ENCODE measurements at places on chromosomes 1 and 21.

- DNase-seq, result no peak
Observed at GRCh38 chr1:27591622-27592021, 12.3 kb downstream of the AHDC1 start.

DNA sequence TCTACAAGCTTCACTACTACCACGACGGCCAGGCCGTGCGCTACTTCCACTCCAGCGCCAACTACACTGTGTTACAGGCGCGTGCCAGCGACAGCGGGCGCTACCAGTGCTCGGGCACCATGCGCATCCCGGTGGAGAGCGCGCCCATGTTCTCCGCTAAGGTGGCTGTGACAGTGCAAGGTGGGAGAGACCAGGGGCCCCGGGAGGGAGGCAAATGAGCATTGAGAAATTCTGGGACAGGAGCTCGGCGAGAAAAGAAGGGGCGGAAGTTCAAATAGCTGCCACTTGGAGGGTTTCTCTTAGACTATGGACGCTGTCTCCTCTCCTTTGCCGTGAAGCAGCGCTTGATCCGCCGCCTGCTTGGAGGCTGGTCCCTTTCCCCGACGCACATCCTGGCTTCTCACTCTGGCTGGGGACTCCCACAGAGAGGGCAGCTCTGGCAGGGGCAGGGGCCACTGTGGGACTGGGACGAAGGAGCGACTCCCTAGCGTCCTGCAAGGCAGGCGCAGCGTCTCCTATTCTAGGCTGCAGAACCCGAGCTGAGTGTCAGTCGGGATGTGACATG is 4.6 kb downstream of the FCRLB start:
- DNase-seq, result peak; percentile 53

DNA sequence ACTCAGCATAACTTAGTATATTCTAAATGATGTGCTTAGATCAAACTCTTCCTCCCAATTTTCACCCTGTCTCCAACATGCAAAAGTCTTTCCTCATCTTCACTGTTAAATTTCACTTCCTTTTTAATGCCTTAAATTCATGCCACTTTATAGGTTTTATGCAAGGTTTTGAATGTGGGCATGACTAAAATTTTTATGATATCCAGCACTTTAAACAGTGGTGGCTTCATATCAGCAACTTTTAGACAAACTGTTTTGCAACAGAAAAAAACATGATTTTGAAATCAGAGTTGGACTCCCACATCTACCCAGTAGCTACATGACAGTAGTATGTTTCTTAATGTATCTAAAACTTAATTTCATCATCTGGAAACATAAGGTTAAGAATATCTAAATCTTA is 84.7 kb upstream of the ZP4 start:
- no peak for DNase-seq

DNA sequence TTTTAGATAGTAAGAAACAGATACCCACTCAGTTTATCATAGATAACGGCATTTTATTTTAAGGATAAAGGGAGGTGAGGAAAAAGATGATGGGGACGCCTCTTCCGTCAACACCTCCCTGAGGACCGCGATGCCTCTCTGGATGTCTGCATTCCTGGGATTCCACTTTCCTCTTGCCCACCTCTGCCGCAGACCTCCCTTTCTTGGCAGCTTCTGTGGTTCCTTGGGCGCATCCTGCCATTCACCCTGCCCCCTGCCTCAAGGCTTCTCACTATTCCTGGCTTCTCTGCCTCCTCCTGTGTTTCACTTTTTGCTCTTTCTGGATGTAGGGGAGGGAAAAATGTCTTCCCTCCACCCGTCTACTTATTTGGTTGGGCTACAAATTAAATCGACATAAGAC is 19.9 kb downstream of the HUNK start:
- DNase-seq, result no peak

DNA sequence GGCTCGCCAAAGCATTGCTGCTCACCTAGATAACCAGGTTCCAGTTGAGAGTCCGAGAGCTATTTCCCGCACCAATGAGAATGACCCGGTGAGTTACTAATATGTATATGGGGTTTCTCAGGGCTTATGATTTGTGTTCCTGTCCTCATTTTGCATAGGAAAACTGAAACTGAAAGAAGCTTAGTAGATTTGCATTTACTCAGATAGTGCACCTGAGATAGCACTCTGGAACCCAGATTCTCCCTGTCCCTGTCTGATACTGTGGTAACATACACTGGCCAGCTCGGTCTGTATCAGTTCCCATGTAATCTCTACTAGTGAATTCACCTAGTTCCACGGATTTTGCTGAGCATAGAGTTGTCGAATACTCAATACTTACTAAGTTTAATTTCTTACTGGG is 28.1 kb downstream of the DAP3 start:
- DNase-seq, result no peak

DNA sequence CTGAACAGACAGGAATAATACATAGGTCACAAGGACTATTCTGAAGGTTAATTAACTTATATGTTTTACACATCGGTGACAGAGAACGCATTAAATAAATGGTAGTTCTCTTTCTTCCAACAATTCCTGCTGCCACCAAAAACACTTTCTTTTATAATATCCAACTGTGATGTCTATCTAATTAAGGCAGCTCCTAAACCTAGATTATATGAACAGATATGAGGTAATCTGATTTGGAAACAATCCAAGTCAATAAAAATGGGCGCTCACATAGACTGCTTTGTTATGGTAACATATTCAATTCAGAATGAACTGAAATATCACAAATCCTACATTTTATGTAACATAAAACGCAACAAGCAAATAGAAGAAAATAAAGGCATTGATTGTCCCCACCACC is 16.0 kb downstream of the CYYR1 start:
- DNase-seq, result no peak

DNA sequence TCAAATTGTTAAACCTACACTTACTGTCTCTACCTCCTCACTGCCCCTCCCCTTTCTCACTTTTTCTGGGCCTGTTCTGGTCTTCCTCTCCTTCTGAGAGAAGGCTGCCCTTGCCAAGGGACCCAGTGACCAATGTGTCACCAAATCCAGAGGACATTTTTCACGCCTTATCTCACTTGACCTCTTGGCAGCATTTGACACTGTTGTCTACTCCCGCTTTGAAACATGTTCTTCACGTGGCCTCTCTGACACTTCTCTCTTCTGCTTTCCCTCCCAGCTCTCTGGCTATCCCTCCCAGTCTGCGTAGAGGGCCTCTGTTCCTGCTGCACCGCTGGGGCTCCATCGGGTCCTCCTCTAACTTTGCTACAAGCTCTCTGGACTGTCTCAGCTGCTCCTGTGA is 25.3 kb downstream of the KCNQ4 start:
- DNase-seq, result no peak

DNA sequence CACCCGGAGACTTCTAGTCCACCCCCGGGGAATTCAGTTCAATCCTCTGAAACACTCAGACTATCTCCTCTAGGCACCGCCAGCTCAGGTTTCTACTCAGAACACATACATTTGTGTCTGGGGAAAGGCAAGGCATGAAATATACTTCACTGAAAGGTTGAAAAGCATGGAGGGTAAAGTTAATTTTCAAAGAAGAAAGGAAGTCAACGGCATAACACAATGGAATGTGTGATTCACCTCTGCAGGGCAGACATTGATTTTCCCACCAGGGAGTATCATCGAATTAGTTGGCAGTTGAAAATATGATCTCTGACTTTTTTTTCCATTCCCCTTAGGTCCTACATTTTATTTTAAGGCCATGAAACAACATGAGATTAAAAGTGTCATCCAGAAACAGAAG is 669.4 kb downstream of the SMYD3 start:
- no peak for DNase-seq

DNA sequence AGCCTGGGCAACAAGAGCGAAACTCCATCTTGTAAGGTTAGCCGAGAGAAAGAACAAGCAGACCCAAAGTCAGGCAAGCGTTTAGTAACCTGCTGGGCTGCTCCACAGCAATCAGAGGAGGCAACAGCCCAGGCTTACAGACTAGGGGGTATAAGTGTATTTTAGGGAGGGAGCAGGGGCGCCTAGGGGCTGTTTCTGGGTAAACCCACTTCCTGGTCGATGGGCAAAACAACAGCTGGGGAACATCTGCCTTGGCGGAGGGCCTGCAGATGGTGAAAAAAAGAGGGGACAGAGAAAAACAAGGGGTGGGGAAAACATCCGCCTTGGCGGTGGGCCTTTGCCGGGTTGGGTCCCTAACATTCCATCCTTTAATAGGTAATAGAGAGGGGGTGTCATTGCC is 5.2 kb downstream of the TAS1R1 start:
- DNase-seq, result no peak

GRCh38 chr1:109979489-109980091 is 5.0 kb upstream of the AHCYL1 start:
- no peak for DNase-seq

GRCh38 chr21:41369105-41369919 is 7.5 kb downstream of the MX2 start:
- no peak for DNase-seq

DNA sequence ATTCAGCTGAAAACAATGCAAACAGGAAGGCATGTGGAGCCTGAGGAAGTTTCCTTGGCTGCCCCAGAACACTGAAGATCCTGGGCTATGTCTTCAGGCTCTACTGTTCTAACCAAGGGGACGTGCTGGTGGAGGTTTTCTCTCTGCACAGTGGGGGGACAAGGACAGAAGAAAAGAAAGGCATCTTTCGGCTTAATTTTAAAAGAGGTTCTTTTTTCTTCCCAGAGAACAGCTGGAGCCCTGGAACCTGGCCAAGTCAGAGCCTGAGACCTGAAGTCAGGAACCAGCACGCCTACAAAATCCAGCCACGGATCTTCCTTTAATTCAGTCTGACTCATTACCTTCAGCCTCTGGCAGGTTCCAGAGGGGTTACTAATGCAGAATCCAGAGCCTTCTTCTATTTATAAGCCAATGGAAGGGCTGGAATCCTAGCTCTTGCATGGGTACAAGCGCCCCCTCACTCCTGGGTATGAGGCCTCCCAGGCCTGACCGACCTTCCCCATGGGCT is 19.8 kb downstream of the CTNNBIP1 start:
- DNase-seq, result no peak

- DNase-seq, result no peak
Observed at GRCh38 chr21:45356653-45357435, 48.1 kb upstream of the COL18A1 start.

- no peak for DNase-seq
Observed at GRCh38 chr1:29470788-29471119, 234.4 kb downstream of the PTPRU start.

- no peak for DNase-seq
Observed at GRCh38 chr1:84250668-84251067, 50.8 kb upstream of the SAMD13 start.

- no peak for DNase-seq
Observed at GRCh38 chr1:53606651-53607051, 132.3 kb downstream of the GLIS1 start.

- no peak for DNase-seq
Observed at GRCh38 chr1:61950418-61950817, 208.1 kb downstream of the PATJ start.

DNA sequence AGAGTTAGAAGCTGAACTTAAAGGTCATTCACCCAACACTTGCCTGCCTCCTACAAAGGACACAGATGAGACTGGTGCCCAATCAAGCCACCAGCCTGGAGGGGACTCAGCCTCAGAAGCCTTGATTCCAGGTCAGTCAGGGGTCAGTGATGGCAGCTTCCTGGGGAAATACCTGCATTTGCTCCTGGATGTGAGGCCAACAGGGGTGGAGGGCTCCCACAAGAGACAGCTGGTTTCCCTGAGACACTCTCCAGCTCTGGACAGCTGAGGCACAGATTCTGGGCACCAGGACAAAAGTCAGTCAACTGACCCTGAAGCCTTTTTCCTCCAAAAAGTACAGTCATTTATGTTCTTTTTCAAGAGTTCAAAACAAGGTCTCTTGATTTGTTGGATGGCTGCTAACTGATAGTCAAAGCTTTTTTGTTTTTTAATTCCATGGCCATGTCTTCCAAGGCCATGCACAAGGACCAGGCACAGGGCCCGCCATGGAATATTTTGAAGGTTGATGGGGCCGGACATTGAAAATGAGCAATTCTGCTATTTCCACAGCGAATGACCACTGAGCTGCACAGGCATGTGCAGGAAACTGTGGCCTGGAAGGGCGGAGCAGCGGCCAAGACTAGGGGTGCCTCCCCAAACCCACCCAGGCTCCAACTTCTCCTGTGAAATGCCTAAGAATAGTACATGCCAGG is 1.8 kb downstream of the C2CD2 start:
- no peak for DNase-seq

GRCh38 chr1:204480515-204480914 is 14.1 kb downstream of the PIK3C2B start:
- no peak for DNase-seq

DNA sequence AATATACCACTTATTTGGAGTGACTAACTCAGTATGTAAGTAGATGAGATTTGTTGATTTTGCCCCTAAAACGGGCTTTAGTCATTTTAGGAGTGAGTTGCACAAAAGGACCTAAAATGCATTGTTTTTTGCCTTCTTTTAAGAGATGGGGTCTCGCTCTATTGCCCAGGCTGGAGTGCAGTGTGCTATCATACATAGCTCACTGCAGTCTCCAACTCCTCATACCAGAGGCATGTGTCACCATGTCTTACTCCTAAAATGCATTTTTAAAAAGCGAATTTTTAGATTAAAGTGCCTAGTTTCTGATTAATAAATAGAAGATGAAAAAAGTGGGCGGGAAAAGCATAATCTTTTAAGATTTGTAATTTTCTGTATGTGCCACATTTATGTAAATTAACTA is 11.5 kb upstream of the NEXN start:
- no peak for DNase-seq

DNA sequence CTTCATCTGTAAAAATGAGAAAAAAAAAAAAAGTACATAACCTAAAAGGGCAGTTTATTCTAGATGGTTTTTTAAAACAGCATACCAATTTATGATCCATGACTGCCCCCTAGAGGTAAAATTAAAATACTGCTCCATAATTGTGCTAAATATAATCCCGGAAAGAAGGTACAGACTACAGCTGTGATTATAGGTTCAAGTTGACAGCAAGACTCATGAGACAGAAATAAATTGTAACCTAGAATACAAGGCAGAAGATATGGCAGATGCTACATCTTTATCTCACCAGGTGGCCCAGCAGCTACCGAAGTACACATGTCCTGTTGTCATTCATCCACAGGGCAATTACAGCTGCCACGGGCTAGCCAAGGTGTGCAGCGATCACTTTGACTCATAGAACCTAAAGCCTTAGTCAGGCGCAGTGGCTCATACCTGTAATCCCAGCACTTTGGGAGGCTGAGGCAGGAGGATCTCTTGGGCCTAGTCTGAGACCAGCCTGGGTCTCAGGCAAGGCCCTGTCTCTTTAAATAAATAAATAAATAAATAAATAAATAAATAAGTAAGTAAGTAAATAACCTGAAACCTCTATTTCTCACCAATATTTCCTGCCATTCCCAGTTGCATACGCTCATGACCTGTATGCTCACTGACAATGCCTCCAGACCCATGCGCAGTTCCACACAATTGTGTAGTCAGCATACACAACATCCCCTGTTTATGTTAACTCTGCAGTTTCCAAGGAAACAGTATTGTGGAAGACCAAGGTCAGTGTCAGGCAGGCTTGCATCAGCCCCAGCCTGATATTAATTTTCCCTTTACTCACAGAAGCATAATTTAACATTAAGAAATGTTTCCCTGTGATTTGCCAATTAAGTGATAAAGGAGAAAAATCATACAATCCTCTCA is 18.3 kb upstream of the PPIE start:
- peak; percentile 59 for DNase-seq

Measured in KG1 (cell line).